ENCODE measurements at places on chromosomes 13 and 19.

DNA sequence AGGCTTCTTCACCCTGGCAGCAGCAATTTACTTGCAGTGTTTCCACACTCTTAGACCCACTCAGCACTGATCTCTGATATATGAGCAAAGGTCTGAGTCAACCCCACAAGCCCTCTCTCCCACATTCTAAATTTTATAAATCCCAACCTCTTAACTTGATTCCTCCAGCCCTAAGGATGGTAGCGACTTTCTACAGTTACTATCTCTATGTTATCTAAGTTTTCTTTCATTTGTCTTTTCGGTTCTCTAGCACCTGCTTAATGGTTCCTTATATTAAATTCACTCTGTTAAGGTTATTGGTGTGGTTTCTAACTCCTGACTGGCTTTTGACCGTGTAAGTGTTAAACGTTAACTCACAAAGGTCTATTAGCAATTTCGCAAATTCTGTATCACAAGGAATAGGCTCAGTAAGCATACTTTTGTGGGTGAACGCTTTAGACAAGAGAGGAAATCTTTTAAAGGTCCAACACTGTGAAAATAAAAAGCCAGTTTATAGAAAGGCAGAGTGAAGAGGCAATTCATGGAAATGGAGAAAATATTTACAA is 99.3 kb downstream of the DLEU7 start:
- DNase-seq = no peak

GRCh38 chr19:41328157-41328841 is 18.3 kb downstream of the CCDC97 start:
- DNase-seq = no peak

DNA sequence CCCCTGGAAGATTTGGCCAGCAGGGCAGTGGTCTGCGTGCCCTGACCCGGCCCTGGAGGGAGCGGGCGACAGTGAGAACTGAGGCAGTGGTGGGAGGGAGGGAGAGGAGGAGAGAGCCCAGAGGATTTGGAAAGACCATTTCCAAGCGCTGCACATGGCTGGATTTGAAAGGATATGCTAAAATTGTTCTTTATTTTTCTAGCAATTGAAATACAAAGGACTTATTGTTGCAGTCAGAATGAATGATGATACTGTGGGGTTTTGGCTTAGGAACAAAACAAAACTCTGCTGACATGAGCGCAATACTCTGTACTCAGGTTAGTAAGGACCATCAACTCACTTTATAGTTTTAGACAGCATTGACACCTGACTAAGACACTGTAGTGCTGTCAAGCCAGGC is 69.5 kb downstream of the TNFRSF19 start:
- no peak for DNase-seq

- DNase-seq = no peak
Observed at GRCh38 chr13:110410000-110410399, 102.9 kb downstream of the COL4A2 start.

GRCh38 chr13:45331692-45332035 is 9.3 kb downstream of the TPT1 start:
- no peak for DNase-seq
